Bronchial smooth muscle cell (primary cell): ENCODE measurements at places on chromosomes 4 and X. TPM values are rescaled to one million over a fixed set of nuclear protein-coding genes. Genes with fewer than 3 reads are reported as not detected.

Gene GAB3
- 2.0 and 3.0 TPM in 2 replicates for total RNA-seq

Gene ABLIM2
- 0.09 TPM in 1 of 2 replicates, not detected in the other for total RNA-seq

Gene IL2RG
- not detected in 2 replicates for total RNA-seq

Gene DMP1
- total RNA-seq = not detected in 2 replicates

Gene TSC22D3
- 18.8 and 33.0 TPM in 2 replicates for total RNA-seq

Gene PRAF2
- 8.2 and 9.2 TPM in 2 replicates for total RNA-seq

Gene ADH1B
- total RNA-seq = 104 and 567 TPM in 2 replicates

Gene PWWP3B
- under 0.01 TPM in 1 of 2 replicates, not detected in the other for total RNA-seq

Gene TBX22
- not detected in 2 replicates for total RNA-seq

Gene VCX3B
- not detected in 2 replicates for total RNA-seq

Gene MAGEE2
- not detected in 2 replicates for total RNA-seq
